ENCODE measurements at places on chromosomes 6 and 20.

- DNase-seq, result no peak
These were observed 21.6 kb upstream of the MYB start for GRCh38 chr6:135159531-135159930.

GRCh38 chr6:149891259-149891658, 6.7 kb downstream of the RAET1E start:
- DNase-seq, result no peak

- DNase-seq, result no peak
These were observed 131.3 kb downstream of the HACE1 start for GRCh38 chr6:104728448-104728847.

GRCh38 chr20:7094438-7094997, 327.0 kb downstream of the BMP2 start:
- no peak for DNase-seq

- no peak for DNase-seq
These were observed 640 bp downstream of the LRRN4 start for GRCh38 chr20:6053064-6053775.

DNA sequence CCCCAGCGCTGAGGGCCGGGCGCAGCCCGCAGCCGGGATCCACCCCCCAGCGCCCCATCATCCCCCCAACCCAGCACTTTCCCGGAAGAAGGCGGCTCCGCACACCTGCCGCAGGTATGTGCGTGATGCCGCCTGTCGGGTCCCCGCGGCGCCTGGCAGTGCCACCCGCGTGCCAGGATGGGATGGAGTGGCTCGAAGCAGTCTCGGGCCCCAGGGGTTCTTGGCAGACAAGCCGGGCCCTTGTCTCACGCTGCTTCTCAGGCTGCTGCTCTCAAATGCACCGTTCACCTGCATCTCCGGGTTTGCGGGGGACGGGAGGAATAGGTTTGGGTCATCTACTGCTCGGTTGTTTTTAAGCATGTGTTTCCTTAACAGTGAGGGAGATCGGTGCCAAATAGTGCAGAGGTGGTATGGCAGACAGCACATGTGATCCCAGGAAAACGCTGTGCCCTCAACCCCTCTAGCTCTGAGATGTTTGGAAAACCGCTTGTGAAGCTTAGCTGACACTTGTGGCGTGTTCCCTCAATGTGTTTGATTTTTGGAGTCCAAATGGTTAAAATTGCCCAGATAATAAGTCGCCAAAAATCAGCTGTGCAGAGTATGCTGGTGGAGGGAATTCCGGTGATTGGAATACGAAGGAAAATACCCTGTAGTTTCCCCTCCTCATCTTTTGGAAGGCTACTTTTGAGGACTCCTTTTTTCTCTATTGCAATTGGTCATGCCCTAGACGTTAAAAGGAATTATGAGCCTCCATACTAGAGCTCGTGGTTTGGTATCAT, 926 bp downstream of the MYLIP start:
- no peak for DNase-seq

DNA sequence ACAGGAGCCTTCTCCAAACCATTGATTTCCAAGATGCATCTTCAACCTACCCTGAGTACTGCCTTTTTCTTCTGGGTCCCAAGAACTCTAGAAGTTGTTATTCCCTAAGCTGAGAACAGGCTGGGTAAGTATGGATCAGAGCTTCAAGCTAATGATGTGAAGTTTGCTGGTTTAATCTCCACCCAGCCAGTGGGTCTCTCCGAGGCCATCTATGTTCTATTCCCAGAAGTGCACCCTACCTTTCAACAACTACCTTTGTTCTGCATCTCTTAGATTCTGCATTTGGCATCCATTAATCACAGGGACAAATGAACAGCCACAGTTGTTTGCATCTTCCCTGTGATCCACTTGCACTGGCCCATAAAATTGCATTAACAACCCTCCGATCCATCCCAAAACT, 246.2 kb downstream of the HIVEP2 start:
- DNase-seq, result no peak

DNA sequence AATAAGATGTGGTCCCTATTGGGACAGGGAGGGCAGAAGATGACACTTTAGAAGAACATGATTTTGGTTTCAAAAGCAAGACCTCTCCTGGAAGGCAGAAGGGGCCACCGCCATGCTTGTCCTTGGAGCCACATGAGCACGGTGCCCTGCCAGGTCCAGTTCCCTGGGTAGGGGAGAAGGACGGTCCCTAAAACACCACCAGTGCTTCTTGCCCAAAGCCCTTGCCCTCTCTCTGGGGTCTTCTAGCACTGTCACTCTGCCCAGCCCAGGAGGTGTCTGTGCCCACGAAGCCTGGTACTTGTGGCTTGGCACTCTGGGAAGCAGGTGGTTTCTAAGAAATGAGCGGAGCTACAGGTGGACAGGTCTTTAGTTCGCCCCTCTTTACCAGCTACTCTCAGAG, 46.0 kb downstream of the PLCG1 start:
- no peak for DNase-seq

DNA sequence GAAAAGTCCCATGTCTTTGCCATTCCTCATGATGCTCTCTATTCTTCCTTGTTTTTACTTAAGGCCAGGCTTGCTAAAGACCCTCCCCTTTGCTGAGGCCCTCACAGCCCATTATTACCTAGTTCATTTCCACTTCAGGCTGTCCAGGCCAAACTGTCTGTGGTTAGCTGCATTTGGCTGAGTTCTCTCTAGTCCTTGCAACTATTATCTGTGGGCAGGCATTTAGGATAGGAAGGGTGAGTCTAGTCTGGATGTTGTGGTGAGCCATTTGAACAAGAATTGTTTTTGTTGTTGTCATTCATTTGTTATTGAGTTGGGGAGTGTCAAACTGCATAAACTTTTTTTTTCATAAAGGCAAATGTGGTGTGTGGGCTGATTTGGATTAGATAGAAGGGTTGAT, 182.4 kb downstream of the CD109 start:
- no peak for DNase-seq
